ENCODE measurements at places on chromosomes 16 and 17.
A peak's percentile ranks its signal among the peaks of the same experiment; 100 is the strongest.

DNA sequence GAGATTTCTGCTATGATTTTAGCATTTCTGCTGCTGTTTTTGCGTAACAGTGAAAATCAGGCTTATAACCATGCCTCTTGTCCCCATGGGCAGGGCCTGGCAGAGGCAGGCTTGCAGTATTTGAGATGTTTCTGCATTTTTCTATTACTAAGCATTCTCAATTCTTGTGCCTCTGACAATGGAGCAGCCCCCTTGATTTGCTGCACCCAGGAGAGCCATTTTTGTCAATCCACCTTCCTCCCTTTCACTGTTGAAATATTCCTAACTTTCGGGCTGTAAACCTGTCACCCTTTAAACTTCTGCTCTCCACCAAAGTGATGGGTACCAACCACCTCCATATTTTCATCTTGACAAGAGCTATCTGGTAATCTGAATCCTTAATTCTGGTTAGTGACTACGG is 178.1 kb downstream of the CNTNAP4 start:
- DNase-seq: no peak

GRCh38 chr16:88505405-88506082 is 52.5 kb downstream of the ZFPM1 start:
- DNase-seq: peak; percentile 72

- no peak for DNase-seq
Observed at GRCh38 chr17:75265614-75266315, 4.1 kb downstream of the MRPS7 start.

GRCh38 chr17:8062435-8062806 is 23.6 kb downstream of the ALOX15B start:
- no peak for DNase-seq

GRCh38 chr17:8488901-8489300 is 53.2 kb downstream of the NDEL1 start:
- DNase-seq: no peak

DNA sequence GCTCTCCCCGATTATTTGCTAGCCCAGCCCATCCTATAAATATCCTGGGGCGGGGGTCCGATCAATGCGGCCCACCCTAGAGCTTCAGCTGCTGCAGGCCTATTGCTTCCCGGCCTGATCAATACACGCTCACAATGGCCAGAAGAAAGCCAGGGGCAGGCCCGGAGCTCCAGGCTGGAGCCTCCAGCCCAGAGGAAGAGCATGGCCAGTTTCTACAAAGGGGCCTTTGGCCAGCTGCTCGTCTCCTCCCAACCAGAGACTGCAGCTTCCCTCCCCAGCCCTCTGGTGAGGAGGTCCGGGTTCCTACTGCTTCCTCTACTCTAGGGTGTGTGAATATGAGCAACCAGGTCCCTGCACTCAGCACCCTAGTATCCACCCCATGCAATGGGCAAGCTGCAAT is 36.7 kb downstream of the SALL1 start:
- DNase-seq: no peak

GRCh38 chr17:33086878-33087277 is 95.2 kb downstream of the SPACA3 start:
- no peak for DNase-seq

GRCh38 chr16:69890114-69890891 is 60.8 kb upstream of the CLEC18A start:
- no peak for DNase-seq

DNA sequence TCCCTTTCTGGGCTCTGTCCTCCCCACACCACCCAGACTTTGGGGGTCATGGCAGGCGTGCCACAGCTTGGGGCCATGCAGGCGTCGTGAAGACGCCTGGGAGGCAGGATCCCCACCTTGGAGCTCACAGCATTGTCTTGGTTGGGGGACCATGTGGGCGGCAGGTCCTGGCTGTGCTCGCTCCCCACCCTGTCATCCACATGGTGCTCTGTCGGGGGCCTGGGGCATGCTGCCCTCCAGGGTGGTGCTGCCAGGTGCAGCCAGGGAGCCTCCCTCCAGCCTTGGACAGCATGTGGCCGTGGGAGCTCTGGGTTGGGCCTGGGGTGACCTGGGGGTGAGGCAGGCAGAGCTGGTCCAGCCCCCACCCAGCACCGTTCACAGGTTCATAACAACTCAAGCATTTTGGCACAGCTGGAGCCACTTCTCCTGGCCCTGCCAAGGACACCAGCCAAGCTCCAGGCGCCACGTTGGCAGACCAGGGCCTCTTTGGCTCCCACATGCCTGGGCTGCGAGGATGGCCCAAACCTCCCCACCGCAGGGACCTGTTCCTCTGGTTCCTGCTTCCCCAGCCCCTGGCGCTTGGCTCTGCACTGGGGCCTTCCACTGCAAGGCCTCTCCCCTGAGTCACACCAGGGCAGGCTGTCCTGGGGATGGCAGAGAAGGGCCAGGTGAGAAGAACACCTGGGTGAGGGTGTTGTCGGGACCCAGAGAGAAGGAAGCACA is 15.1 kb upstream of the ATP6V0C start:
- no peak for DNase-seq

GRCh38 chr16:78535098-78535497 is 435.6 kb downstream of the WWOX start:
- DNase-seq: no peak

- no peak for DNase-seq
Observed at GRCh38 chr16:86925067-86925791, 346.9 kb downstream of the FOXL1 start.

GRCh38 chr17:21370430-21370829 is 5.7 kb upstream of the KCNJ12 start:
- DNase-seq: no peak

DNA sequence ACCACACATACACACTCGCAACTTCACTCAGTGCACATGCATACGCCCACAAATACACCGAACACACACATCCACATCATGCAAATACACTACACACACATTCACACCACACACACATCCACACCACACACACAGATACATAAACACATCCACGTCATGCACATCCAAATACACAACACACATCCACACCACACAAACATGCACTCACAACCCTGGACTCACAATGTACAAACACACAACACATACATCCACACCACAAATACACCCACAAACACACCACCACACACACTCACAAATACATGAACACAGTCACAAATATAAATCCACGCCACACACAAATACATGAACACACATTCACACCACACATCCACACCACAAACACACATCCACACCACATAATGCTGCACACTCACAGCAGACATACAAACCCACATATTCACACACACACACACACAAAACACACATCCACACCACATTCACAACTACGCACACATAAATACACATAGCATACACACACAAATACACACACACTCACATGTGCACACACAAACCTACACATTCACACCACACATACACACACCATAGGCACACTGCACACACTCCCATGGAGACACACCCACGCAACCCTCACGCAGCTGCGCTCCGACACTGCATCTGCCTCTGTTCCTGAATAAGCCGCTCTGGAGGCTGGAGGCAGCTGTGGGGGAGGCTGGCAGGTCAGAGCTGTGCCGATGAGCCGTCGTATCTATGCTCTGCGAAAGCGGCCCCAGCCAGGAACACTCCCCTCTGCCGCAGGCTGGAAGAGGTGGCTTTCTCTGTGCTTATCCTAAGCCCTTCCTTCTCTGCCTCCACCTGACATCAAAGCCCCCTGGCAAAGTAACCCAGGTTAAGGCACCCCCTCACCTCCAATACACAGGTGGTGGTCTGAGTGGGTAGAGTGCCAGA is 141.8 kb downstream of the GRIN2A start:
- no peak for DNase-seq

GRCh38 chr16:81560979-81561657 is 116.5 kb downstream of the CMIP start:
- DNase-seq: no peak

- no peak for DNase-seq
Observed at GRCh38 chr17:75370286-75370915, 35.1 kb downstream of the GRB2 start.

DNA sequence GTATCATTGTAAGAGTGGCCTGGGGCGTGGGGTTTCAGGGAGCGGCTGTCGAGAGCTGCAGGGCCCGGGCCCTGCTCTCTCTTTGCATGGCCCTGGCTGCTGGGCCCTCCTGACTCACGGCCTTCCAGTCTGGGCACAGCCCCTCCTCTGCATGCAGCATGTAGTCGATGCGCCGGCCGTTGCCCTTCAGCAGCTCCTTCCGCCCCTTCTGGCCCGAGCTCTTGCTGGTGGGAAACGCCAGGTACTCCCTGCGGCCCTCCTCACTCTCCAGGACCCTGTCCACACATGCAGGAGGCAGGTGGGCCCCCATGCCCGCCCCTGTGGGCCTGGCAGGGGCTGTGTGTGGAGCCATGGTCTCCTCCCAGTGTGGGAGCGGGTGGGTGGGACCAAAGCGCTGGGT is 50.7 kb downstream of the PRMT7 start:
- DNase-seq: no peak

DNA sequence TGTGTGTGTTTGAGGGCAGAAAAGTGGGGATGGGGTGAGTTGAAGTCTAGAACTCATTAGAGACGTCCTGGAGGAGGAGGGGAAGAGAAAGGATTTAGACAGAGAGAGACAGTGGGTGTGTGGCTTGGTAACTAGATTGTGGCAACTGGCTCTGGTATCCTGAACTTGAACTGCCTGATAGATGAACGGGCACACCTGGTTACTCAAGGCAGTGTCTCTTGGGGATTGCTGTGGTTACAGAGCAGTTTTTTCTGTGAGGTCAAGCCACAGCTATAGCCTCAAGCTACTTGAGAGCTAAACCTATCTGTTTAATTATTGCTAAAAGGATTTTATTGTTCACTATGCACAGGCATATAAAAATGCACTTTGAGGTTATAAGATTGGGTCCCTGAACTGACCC is 29.8 kb upstream of the MYH2 start:
- no peak for DNase-seq

- DNase-seq: no peak
Observed at GRCh38 chr17:35596530-35597233, 9.6 kb downstream of the AP2B1 start.

GRCh38 chr16:89275284-89275584 is 57.7 kb downstream of the ZNF778 start:
- no peak for DNase-seq

DNA sequence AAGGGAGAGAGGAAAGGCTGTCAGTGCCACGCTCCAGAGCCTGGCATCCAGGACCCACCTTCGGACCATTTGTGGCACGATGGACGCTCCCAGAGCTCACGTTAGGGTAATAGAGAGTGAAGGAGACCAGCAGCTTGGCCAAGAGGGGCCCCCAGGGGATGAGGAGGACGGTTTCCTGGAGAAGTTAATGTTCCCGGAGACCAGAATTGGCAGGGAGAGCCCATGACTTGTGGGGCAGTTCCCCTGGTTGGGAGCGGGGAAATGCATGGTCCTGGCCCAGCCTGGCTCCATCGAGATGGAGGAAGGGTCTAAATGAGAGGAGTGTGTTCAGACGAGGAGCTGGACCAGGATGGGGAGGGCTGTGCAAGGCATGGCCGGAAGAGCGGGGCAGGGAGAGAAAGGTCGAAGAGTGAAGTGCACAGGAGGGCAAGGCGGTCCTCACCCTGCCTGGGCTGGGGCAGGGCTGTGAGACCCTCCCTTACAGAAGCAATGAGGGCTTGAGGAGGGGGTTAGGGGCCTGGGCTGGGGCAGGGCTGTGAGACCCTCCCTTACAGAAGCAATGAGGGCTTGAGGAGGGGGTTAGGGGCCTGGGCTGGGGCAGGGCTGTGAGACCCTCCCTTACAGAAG is 2.9 kb upstream of the HIC1 start:
- DNase-seq: no peak

DNA sequence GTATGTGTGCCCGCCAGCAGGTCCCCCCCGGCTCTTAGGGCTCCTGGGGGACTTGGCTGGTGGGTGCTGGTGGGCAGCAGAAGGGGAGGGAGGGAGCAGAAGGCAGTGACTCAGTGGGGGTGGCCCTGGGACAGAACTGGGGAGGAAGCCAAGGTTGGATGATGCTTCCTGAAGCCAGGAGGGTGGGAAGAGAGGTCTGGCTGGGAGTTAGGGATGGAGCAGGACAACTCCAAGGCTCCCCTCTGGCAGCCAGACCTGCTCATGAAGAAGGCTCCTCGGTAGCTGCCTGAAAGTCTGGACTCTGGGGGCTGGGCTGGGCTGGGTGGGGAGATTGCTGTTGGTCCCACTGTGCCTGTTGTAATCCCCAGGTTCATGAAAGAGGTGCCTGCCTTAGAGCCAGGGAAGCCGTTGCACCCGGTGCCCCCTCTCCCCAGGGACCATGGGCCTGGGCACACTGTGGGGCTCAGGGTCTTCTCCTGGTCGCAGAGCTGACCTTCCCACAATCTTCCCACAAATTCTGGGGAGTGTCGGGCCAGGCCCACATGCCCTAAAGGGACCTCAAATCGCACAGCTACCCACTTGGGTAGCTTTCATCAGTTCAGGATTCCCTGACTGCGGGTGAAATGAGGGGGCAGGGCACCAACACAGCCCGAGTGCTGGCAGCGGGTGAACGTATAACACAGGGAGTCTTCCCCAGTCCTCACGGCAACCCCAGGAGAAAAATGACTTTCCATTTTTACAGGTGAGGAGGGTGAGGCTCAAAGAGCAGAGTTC is 1.1 kb upstream of the PLEKHG4 start:
- DNase-seq: no peak

GRCh38 chr16:55370762-55371482 is 46.9 kb downstream of the IRX6 start:
- peak; percentile 25 for DNase-seq

- no peak for DNase-seq
Observed at GRCh38 chr17:51833045-51833444, 325.5 kb downstream of the CA10 start.

GRCh38 chr16:48583075-48584065 is 26.6 kb downstream of the N4BP1 start:
- DNase-seq: no peak

Data from stimulated activated CD4-positive, alpha-beta T cell treated with anti-CD3 and anti-CD28 coated beads, Interleukin-2, amount 100 ng/mL, for 24 hours (primary cell).